ENCODE measurements at places on chromosomes 4 and X.

- DNase-seq, result no peak
Observed at GRCh38 chrX:31506360-31506759, 434.5 kb upstream of the FTHL17 start.

DNA sequence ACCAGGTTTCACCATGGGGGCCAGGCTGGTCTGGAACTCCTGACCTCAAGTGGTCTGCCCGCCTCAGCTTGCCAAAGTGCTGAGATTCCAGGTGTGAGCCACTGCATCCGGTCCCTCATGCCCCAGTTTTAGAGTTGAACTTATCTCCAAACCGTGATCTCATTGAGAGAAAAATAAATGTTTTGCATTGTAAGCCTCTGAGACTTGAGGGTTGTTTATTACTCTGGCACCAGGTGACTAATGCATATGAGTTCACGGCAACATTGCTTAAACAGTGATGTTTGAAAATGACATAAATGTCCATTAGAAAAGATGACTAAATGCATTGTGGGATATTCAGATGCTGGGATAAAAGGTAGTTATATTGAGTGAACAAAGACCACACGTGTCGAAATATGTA is 22.9 kb upstream of the FAT1 start:
- DNase-seq, result no peak

- DNase-seq, result no peak
Observed at GRCh38 chr4:184019076-184019475, 114.0 kb downstream of the STOX2 start.

- DNase-seq, result no peak
Observed at GRCh38 chrX:150833454-150834056, 64.9 kb downstream of the CD99L2 start.

DNA sequence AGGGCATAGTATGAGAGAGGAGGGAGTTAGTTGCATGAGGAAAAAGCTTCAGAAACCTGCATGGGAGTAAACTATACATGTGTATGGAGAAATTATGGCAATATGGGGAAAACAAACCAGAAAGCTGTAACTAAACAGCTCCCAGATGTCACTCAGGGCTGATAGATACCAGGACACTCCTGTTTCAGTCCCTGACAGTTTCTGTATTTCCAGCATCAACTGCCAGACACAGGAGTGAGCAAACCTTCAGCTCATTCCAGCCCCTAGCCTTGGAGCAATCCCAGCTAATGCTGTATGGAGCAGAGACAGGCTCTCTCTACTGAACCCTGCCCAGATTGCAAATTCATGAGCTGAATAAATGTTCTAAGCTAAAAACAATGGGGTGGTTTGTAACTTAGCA is 382.9 kb upstream of the MAGEB18 start:
- no peak for DNase-seq

GRCh38 chrX:132631579-132632232 is 142.9 kb upstream of the MBNL3 start:
- DNase-seq, result no peak

DNA sequence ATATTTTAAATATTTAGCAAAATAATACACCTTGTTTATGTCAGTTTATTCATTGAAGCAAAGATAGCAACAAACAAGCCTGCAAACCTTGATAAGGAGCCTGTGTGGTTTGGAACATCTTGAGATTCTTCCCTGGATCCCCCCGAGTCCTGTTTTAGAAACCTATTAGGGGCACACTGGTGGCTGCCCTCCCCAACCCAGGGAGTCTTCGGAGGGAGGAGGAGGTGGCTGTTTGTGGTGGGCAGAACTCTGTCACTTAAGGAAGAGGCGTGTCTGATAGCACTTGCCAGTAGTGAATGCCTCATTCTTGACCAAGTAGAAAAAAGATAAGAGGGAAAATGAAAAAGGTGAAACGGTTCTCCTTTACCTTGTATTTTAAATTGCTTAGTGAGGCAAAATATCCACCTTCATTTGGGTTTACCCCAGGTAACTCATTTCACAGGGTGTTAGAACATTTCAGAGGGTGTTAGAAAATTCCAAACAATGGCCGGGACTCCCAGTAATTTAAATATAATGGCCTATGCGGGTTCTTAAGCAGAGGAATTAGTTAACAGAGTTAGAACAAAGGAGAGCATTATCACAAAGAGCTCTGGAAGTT is 10.4 kb downstream of the KIT start:
- no peak for DNase-seq

DNA sequence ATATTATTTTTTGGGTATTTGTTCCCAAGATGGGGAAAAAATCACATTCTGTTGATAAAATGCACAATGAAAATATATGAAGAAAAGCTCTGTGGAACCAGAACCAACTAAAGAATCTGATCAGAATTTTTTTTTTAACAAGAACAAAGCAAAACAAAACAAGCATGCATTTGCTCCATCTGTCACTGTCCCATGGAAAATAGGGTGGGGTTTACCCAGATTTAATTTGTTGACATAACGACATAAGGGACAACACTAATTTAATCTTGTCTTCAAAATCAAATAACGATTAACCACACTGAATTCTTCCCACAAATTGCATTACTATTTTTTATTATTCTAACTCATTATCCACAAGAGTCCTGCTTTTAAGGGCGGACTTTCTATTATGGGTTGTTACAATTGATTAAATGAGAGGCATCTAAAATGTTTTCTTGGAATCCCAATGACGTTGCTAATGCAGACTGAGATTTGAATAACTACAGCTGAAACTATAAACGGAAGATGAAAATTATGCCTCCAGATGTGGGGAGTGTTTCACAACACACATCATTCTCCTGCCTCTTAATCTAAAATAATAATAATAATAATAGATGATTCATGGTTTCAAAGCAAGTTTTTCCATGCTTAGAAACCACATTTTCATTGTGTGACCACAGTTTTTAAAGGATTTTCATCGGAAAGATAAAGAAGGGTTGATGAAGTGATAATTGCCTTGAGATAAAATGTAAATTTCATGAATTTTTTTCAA is 307.0 kb upstream of the CPEB2 start:
- DNase-seq, result no peak

GRCh38 chr4:25437926-25438325 is 60.9 kb downstream of the ANAPC4 start:
- no peak for DNase-seq

GRCh38 chr4:40563401-40563800 is 66.3 kb downstream of the RBM47 start:
- no peak for DNase-seq

GRCh38 chr4:104571341-104571740 is 76.6 kb upstream of the CXXC4 start:
- no peak for DNase-seq

GRCh38 chr4:108377021-108377420 is 208.3 kb upstream of the LEF1 start:
- DNase-seq, result no peak

- DNase-seq, result no peak
Observed at GRCh38 chrX:17440258-17440657, 65.3 kb downstream of the NHS start.

DNA sequence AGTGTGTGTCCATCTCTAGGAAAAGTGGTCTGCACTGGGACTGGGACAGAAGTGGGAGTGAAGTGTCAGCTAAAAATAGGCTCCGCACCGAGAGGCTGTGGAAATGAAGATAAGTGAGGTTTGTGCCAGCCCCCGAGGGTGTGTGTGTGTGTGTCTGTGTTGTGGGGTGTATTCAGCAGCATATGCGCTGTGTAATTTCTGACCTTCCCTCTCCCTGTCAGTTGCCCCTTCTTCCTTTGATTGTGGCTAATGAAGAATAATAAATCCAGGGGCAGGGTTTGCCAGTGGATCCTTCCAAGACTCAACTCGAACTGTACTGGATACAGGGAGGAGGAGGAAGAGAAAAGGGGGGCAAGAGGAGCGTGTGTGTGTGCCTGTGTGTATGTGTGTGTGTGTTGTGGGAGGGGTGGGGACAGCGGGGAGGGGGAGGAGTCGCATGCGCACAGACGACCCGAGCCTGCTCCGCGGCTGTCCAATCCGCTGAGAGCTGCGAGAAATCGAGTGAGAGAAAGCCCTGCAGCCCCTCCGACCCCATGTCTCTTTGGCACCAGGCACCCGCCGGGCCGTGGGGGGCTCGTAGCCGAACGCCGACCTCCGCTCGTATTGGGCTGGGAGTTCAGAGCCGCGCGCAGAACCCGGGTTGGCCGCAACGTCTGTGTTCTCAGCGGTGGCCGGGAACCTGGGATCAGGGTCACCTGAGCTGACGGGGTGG is 916 bp upstream of the POU4F2 start:
- no peak for DNase-seq

GRCh38 chr4:43224559-43224958 is 332.0 kb downstream of the GRXCR1 start:
- DNase-seq, result no peak

DNA sequence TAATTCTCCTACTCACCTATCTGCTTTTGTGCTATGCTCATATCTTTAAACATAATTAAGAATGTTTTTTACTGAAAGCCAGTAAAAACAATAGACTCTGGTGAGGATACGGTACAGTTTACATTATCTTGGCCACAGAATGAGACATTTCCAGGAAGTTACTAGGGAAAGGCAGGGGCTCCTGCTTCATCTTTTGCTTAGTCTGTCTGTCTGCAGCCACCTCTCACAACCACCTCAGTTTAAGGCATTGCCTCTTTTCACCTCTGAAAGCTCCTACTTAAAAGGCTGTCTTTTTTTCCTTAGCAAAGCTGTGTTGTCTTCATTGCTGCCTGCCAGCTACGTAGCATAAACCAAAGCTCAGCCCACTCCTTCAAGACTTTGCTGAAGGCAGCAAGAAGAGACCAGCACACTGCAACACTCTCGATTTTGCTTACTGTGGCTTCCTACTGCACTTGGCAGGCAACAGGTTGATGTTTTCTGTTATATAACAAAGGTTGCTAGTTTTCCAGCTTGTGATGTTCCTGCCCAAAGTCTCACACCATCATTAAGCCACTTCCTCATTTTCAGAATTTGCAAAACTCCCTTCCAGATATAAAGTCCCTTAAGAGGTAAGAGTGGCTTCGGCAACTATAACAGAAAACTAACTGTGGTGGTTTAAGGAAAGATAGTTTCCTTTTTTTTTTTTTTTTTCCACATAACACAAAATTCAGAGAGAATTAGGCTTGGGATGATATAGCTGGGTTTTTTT is 432.9 kb downstream of the GRXCR1 start:
- DNase-seq, result no peak

Data from head of caudate nucleus (tissue), 42 donors.